ENCODE measurements at places on chromosomes 5 and 9. TPM values are rescaled to one million over a fixed set of nuclear protein-coding genes. Genes with fewer than 3 reads are reported as not detected.
A peak's percentile ranks its signal among the peaks of the same experiment; 100 is the strongest.

The FTMT gene
- not detected for total RNA-seq

The DMRTA1 gene
- not detected for total RNA-seq

The TMEM232 gene
- total RNA-seq: 0.86 TPM

The GLE1 gene
- 48.7 TPM for total RNA-seq

The ORM2 gene
- total RNA-seq: not detected

The ALAD gene
- total RNA-seq: 17.7 TPM

The SHOC1 gene
- not detected for total RNA-seq

DNA sequence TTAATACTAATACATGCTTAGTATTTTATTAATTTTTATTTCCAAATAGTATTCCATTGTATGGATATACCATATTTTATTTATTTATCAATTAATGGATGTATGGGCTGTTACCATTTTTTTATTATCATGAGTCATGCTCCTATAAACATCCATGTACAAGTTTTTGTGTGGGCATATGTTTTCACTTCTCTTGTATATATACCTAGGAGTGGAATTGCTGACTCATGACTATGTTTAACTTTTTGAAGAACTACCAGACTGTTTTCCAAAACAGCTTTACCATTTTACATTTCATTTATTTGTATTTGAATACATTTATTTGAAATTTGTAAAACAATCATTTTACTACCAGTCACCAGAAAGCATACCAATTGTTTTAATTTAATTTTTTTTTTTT, 14.1 kb upstream of the LRRC19 start:
- DNase-seq: no peak

GRCh38 chr9:91949946-91950664, at the start of gene ROR2:
ROR2 (minus strand) TSS chr9:91950228.
- DNase-seq: peak; percentile 37

DNA sequence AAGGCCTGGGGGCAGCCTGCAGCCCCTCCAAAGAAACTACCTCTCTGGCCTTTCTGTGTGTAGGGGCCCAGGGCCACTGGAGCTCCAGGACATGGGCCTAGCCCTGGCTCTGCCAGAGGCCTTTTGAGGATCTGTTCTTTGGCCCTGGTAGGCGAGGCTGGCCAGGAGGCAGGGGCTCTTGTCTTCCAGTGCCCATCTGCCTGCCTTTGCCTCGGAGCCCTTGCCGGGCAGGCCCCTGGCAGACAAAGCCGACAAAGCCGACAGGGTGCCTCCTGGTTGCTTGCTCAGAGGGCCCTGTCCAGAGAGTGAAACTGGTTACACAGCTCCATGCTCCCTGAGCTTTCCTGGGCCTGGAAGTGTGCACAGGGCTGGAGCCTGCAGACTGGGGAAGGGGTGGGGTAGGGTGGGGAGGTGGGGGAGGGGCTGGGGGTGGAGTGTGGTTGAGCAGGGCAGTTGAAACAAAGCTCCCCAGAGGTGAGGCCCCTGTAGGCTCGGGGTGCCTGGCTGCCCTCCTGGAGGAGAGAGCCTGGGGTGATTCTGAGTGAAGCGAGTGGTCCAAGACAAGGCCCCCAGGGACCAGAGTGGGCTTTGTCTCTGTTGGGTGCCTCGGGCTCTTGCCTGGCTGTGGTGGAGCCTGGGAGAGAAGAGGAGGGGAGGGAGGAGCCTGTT, 29.3 kb downstream of the PTPA start:
- DNase-seq: peak; percentile 27

GRCh38 chr5:163727028-163727427, 221.6 kb downstream of the MAT2B start:
- no peak for DNase-seq

GRCh38 chr9:98909935-98910334, 33.8 kb upstream of the COL15A1 start:
- DNase-seq: no peak

DNA sequence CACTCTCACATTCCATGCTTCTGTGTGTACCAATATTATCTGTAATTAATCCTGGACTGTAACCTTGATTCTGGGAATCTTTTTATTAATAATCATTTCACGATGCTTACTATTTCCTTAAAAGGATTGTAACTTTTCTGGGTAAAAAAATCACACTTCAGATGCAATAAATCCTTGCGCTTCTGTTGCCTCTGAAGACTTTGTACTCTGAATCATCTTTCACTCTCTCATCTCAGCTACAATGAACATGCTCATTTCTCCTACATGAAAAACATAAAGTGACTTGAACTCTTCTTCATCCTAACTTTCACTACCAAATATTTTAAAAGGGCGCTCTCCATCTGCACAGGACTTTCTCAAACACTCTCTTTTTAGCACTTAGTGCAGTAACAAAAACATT, 50.0 kb downstream of the GDA start:
- no peak for DNase-seq

DNA sequence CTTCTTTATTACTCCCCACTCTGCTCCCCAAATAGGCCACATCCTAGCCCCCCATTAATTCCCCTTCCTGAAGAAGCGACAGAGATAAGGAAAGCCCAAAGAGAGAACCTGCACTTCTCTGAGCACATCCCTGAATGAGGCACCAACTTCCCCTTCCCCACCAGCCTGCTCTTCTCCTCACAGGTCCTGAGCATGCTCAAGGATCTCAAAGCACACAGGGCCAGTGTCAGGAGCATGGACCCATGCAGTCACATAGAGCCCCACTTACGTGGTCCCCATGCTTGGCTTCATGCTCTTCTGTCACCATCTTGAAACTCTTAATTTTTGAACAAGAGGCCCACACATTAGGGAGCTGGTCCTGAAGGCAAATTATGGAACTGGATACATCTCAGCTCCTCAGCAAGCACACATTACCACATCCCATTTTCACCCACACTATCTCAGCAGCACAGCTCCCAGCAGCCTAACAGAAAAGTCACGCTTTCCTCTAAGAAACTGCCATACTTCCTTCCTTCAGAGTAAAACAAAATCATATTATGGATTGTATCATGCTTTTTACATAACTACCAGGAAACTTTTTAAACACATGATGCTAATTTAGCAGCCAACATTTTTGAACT, 99.8 kb downstream of the NFIB start:
- DNase-seq: no peak

DNA sequence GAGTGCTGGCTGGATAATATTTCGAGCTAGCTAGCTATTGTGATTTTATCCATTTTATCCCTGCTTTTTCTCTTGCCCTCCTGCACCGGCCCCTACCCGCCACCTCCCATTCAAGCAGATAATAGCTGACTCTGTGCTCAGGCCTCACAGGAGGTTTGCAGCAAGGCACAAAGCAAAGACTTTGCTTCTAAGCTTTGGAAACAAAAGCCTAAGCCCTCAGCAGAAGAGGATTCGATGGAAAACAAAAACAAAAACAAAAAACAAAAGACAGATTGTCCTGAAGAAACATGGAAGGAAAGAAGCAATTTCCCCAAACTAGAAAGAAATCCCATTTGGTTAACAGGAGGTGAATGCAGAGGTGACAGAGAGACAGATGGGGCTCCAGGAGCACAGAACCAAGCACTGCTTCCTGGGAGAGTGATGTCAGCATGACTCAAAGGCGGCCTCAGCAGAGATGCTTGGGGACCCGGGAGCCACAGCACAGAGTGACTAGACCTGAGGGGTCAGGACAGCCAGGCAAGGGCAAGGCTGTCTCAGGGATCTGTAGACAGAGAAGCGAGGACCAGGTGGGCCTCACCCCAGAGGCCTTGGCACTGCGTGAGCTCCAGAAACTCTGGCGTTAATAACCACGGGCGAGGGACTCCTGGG, 28.4 kb downstream of the MTX3 start:
- DNase-seq: peak; percentile 61

DNA sequence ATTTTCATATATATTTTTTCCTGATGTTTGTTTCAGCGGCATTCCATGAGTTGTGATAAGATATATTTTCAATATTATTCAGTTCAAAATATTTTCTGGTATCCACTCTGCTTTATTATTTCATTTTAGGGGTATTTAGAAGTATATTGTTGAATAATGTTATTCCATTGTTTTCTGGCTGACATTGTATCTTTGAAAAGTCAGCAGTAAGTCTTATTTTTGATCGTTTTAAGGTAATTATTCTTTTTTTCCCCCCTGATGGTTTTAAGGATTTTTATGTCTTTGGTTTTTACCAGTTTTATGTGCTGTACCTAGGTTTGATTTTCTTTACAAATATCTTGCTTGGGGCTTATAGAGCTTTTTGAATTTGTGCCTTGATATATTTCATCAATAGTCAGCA, 6.6 kb upstream of the GLRA1 start:
- no peak for DNase-seq

- DNase-seq: no peak
Observed at GRCh38 chr5:170651604-170652277, 131.8 kb upstream of the GABRP start.

GRCh38 chr9:93824386-93825294, 130.5 kb downstream of the BARX1 start:
- no peak for DNase-seq

DNA sequence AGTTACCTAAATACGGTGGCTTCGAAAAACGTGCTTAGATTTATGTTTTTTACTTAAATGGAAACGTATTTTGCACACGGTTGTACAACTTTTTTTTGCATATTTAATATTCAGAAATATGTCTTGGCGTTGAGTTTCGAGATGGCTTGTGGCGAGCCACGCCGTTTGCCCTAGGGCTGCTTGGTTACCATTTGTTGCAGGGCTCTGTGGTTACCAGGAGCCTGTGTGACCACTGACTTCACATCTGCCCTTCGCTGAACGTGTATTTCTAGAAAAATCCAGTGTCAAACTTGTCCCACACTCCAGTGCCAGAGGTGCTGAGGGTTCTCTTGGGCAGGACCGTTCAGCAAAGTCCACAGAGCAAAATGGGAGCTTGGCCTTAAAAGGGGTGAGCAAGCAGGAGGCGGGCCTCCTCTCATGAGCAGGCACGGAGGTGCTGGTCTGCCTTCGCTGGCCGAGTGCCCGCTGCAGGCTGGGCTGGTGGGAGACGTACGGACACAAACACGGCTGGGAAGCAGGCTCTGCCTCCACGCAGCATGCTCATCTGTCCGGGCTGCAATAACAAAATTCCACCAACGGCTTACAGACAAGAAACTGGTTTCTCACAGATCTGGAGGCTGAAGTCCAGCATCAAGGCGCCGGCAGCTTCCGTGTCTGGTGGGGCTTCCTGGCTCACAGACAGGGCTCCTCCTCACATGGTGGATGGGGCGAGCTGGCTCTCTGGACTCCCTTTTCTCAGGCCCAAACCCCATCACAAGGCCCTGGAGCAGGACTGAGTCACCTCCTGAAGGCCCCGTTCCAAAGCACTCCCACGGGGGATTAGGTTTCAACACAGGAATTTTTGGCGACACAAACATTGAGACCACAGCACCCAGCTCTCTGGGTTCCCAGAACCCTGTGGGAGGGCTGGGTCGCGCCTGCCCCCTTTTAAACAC, 5.4 kb downstream of the MRPL36 start:
- no peak for DNase-seq

- no peak for DNase-seq
Observed at GRCh38 chr5:24624872-24625271, 19.9 kb downstream of the CDH10 start.

DNA sequence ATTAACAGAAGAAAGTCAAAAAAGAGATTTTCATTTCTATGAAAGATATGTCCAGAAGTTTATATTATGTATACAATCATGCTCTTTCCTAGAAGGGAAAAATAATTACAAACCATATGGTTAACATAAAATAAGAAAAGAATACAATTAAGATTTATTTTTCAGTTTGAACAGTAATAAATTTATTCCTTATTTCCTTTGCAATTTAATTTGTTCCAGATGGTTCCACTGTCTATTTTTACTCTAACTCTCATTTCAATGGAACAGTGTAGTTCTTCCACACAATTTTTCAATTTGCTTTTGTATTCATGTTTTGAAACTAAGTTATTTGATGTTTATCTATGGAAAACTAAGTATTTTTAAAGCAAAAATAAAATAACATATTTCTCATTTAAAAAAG, 1026.3 kb downstream of the TAF11L14 start:
- no peak for DNase-seq

- DNase-seq: no peak
Observed at GRCh38 chr5:127673117-127673800, 24.4 kb downstream of the CTXN3 start.

DNA sequence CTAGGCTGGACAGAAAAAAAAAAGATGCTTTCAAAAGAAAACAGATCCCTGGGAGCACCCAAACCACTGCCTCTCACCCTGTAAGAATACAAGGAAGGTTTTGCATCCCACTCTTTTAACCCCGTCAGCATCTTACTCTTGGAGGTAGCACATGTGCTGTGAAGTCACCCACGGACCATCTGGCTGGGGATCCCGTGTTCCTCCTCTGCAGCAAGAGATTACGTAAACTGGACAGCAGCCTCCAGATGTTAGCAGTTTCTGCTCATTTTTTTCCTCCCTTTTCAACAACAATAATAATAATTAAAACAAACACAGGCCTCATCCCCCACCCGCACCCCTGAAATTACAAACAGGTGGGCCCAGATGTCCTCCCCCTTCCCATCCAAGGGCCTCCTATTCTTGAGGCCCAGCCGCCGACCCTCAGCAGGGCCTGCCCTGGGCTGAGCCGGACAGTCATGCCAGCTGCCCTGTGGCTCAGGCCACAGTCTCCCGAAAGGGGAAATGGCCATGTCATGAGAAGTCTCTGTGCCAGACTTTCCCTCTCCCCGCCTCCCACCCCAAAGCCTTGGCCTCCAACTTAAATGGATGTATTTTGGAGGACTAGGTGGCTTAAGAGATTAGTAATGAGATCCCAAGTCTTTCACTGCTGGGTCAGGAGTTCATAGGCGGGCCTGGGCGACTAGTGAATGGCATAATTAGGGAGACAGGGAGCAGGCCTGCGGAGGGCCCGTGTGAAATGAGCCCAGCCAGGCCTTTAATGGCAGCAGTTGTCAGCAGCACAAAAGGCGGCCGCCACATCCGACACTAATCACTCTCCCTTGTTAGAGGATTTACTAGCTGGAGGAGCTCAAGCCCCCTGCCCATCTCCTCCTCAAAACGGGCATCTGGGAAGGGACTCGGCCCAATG, 165.1 kb downstream of the PAPPA start:
- no peak for DNase-seq

GRCh38 chr5:168291342-168291963, at the start of gene WWC1:
WWC1 (plus strand) TSS chr5:168291645; CDS start chr5:168292153, 508 bp downstream.
- peak; percentile 78 for DNase-seq

DNA sequence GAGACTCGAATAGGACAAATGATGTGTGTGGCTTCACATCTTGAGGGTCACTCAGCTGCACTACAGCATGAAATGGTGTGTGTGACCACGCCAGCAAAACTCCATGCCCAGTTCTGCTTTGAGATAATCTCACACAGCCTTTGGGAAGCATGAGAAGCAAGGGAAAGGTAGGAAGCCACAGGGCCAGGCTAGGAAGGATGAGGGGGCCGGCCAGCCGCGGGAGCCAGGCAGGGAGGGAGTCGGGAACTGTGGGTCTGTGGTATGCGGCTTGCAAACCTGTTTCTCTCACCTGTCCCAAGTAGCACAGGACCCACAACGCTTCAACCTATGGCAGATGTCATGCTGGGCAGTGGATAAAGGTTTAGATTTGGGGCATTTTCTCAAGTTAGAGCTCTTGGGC, 142.0 kb downstream of the HSPA4 start:
- DNase-seq: no peak

- peak; percentile 71 for DNase-seq
Observed at GRCh38 chr5:174311531-174312269, 266.2 kb downstream of the NSG2 start.

- no peak for DNase-seq
Observed at GRCh38 chr5:115428676-115429075, 115.9 kb downstream of the FEM1C start.
